ENCODE measurements at places on chromosomes 13 and 19.

DNA sequence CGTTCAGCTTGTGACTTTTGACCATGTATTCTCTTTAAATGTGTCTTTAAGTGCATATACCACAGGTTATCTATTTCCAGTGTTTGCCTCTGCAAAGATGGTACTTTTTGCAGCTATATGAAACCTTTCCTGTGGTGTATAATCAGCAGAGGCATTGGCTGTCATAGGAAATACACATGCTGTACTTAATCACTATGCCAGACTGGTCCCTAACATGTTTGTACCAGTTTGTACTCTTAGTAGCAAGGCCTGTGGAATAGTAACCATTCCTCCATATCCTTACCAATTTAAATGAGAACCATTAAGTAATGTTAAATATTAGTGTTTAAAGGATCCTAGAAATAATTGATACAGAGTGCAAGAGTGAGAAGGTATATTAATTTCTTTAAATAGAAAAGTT, 69.8 kb downstream of the CDK8 start:
- DNase-seq: no peak

GRCh38 chr13:110617321-110618072, 2.2 kb downstream of the NAXD start:
- DNase-seq: no peak

DNA sequence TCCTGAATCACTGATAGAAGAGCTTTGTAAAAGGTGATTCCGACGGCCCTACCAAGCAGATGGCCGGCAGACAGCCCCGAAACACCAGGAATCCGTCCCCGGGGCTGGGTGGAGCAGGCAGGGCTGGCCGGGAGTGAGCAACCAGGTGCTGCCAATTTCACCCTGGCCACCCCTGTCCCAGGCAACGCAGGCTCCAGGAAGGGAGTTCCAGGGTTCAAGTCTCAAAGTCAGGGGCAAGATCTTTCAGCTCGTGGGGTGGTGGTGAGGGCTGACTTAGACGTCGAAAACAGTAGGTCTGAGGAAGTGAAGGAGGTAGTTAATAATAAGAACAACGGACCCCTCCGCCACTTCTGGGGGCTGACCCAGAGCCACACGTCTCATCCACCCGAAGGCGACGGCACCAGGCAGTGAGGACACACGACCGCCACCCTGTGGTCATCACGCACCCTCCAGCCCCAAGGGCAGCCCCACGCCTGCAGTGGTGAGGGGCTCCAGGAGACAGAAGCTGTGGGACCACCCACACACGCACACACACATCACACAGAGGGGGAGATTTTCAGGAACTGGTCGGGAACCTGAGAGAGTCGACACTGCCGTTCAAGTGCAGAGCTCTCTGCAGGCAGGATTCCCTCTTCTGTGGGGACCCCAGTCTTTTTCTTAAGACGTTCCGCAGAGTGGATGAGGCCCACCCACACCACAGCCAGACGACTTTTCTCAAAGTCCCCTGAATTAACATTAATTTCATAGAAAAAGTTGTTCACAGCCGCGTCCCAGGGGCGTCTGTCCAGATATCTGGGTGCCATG, 67.2 kb downstream of the SPACA7 start:
- DNase-seq: no peak

DNA sequence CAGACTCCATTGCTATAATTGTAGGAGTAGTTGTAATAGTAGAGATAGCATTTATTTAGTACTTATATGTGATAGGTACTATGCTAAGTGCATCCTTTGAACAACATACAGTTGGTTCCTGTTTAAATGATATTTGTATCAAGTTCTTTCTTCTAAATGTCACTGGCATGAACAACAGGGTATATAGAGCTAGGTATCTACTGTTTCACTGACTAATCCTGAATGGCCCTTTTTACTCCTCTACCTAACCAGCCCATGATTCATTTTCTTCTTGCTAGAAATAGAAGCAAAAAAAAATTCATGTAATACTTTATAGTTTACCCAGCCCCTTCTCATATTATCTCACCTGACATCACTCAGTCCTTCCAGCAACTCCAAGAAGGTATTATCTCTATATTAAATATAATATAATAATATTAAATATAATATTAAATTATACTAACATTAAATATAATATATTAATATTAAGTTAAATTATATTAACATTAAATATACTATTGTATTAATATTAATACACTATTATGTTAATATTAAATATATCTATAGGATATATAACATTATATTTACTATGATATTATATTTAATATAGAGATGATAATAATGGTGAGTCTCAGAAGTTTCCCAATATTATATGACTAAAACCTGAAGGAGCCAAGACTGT, 74.2 kb downstream of the FRY start:
- DNase-seq: no peak

DNA sequence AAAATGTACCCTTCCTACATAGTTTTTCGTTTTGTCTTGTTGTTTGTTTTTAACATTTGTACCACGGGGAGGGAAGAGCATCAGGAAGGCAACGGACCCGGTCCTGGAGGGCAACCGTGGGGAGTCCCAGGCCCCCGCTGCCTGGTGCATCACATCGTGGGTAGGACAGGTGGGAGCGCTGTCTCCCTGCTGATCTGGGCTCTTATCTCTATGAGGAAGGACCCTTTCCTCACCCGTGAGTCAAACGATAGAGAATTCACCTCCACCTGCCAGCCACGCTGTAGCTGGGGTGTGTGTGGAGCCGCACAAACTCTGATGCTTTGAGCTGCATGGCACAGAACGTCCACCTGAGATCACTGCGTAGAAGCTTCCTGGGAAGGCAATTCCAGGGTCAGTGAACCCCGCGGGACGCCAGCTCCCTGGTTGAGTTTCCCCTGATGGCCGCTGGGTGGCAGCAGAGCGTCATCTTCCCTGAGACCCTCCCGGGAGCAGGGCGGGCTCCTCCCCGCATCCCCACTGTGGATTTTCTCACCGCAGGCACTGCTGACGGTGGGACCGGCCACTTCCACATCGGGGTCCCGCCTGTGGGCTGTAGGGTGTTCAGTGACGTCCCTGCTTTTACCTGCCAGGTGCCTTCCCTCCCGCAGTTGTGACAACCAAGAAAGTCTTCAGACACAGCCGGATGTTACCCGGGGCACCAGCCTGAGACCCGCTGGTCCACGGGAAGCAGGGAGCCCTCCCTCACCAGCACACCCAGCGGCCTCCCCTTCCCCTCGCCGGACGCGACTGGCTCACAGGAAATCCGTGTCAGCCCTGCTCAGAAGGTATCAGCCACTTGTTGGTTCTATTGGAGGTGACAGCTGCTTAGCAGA, 54.7 kb downstream of the ZNF787 start:
- DNase-seq: no peak

DNA sequence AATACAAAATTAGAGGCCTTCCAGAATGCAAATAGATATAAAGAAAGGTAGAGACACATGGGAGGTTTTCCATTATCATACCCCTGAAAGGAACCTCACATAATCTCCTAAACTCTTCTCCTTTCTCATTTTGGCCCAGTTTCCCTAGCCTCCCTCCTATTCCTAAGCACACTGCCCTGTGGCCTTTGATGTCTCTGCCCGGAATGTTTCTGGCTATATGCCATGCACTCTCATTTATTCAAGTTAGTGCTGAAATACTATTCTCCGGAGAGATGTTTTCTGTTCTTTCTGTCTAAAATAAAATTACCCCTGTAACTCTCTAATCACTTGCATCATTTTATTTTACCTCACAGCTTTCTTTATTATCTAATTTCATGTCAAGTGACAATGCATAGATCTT, 1287.7 kb downstream of the SLITRK5 start:
- no peak for DNase-seq

DNA sequence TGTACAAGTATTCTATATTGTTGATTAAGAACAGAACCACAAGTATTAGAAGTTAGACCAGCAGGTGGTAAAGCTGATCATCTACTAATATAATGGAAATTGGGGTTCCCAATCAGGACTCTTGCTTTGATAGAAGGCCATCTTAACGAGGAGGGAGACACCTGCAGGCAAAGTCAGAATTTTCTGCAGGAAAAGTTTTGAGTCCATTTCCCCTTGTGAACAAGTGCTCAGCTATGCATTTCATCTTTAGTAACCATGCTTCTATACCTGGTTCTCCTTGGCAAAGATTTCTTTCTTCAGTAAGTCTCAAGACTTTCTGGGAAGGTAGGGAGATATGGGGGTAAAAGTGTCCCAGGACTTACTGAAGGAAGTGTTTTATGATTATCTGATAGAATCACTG, 36.1 kb upstream of the USPL1 start:
- no peak for DNase-seq

GRCh38 chr13:98598043-98598442, 21.1 kb upstream of the STK24 start:
- no peak for DNase-seq

DNA sequence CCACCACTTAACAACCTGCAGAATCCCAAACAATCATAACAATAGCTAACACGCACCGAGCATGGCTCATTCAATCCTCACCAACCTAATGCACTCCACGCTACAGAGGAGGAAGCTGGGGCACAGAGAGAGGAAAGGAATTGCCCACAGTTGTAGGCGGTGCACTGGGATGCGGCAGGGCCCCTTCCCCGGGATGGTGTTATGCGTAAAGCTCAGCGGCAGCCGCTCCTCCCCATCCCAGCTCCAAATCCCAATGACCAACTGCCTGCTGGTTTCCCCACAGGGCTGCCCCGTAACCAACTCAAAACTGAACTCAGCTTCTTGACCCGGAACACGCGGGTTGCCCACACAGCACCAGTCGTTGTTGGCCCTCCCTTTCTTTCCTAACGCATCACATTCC, 42.2 kb downstream of the SERP2 start:
- no peak for DNase-seq

GRCh38 chr19:48770734-48771472, 15.6 kb downstream of the FGF21 start:
- no peak for DNase-seq
